Right ventricle myocardium superior (tissue), 1 donor: ENCODE measurements at places on chromosomes 12 and 14. TPM values are rescaled to one million over a fixed set of nuclear protein-coding genes. Genes with fewer than 3 reads are reported as not detected.
A peak's percentile ranks its signal among the peaks of the same experiment; 100 is the strongest.

GRCh38 chr12:19706936-19707335 is 267.6 kb downstream of the AEBP2 start:
- no peak for DNase-seq

DNA sequence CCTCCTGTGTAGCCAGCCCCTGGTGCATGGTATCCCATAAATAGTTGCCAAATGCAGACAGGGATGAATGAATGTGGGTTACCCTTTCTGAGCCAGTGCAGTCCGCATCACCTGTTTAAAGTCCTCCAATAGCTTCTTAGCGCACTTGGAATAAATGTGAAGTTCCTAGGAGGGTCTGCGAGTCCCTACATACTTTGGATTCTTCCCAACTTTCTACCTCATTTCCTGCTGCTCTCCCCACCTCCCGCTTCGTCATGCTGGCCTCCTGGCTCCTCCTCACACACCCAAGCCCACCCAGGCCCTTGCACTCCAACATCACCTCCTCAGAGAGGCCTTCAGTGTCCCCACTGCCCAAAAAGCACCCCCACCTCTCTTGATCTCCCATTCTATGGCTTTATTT is 17.7 kb downstream of the RFX4 start:
- no peak for DNase-seq

DNA sequence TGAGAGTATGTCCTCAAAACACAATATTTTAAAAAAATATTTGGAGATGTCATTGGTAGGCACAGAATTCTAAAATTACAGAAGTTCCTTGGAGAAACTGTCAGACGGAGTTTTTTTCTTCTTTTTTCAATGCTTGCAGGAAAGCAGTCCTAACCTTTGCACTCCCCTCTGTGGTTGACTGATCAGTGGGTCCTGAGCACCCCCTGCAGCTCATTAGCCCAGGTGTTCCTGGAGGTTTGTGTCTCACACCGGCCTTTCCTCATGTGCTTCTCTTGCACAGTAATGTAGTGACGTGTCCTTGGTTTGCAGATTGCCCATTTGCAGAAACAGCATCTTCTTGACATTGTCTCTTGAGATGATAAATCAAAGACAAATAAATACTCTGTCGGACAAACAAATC is 513.0 kb downstream of the TMEM121 start:
- no peak for DNase-seq

GRCh38 chr12:46354111-46354801 is 18.3 kb downstream of the SLC38A2 start:
- DNase-seq, result no peak

DNA sequence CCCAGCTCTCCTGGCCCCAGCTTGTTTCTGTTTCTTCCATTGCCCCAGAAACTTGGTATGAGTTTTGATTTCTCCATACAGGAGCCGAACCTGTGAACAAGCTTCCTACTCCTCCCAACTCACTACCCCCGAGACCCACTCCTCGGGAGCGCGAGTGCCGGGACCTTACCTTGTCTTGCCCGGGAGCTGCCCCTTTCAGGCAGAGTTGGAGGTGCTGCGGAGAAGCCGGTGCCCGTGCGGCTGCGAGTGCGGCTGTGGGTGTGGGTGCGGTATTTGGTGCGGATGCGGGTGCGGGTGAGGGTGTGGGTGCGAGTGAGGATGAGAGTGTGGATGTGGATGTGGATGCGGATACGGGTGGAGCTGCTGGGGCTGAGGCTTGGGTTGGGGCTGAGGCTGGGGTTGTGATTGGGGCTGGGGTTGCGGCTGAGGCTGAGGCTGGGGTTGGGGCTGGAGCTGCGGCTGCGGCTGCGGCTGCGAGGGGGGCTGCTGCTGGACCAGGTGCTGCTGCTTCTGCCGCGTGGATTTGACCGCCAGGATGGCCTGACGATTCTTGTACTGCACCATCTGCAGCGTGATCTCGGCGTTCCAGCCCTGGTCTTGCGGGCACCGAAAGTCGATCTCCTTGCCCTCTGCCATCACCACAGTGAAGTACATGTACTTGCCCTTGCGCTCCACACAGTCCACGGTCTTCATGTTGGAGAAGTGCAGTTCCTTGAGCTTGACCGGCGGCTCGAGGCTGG is 1.1 kb downstream of the PHLDA1 start:
- peak; percentile 55 for DNase-seq

- no peak for DNase-seq
These were observed 28.8 kb downstream of the OAS2 start for GRCh38 chr12:113007166-113007565.

GRCh38 chr12:34406228-34406995 is 384.1 kb downstream of the ALG10 start:
- DNase-seq, result peak; percentile 21

DNA sequence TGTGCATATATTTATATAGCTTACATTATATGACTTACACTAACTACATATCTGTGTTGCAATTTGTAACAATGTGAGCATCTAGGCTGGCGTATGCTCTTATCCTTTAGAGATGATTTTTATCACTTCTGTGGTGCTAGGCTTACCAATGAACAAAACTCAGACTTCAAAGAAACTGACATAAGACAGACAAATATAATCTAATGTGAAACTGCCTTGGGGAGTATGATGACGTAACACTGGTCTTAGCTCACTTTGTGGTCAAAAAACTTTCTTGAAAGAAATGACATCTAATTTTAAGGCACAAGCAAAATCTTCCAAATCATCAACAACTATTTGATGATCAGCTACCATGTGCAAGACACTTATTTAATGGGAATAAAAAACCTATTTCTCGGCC is 50.0 kb downstream of the SOX5 start:
- DNase-seq, result no peak

GRCh38 chr14:104650981-104651875 is 38.2 kb upstream of the INF2 start:
- peak; percentile 34 for DNase-seq

- DNase-seq, result no peak
These were observed 61.9 kb downstream of the CCDC92 start for GRCh38 chr12:123910761-123911193.

GRCh38 chr12:107288414-107289127 is 195.2 kb upstream of the CRY1 start:
- DNase-seq, result no peak

GRCh38 chr12:108724054-108724889 is 7.0 kb downstream of the CORO1C start:
- DNase-seq, result no peak

GRCh38 chr12:92034858-92035401 is 110.7 kb downstream of the BTG1 start:
- peak; percentile 50 for DNase-seq

GRCh38 chr12:109653890-109654289 is 59.7 kb upstream of the FAM222A start:
- DNase-seq, result no peak

DNA sequence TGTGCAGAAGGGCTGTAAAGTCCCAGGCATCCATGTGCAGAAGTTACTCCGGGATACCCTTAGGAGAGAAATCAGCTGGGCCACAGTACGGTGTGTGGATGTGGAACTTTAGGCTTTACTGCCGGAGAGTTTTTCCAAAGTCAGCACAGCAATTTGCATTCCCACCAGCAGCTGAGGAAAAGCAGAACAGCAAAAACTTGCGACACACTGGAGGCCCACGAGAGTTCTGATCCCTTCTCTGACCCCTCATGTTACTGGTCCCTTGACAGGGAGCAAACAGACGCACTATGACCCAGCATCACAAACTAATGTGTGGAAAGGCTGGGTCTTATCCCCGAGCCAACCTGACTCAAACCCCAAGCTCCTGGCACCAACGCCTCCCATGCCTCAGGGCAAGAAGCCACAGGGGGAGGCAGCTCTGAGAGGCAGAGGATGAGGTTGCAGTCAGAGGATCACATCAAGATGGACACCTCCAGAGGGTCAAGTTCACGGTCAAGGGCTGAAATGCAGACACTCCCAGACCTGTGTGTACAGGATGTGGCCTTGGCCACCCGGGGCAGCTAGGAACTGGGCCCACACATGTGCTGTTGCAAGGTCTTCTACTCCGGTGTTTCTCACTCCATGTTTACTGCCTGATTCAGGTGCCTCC is 38.6 kb downstream of the CCDC88C start:
- no peak for DNase-seq

DNA sequence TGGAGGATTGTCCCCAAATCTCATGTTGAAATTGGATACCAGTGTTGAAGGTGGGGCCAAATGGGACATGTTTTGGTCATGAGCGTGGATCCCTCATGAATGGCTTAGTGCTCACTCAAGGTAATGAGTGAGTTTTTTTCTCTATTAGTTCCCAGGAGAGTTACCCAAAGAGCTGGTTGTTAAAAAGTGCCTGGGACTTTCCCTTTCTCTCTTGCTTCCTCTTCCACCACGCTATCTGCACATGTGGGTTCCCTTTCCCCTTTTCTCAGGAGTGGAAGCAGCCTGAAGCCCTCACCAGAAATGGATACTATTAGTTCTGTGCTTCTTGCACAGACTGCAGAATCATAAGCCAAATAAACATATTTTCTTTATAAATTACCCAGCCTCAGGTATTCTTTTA is 465.4 kb downstream of the FSCB start:
- no peak for DNase-seq

DNA sequence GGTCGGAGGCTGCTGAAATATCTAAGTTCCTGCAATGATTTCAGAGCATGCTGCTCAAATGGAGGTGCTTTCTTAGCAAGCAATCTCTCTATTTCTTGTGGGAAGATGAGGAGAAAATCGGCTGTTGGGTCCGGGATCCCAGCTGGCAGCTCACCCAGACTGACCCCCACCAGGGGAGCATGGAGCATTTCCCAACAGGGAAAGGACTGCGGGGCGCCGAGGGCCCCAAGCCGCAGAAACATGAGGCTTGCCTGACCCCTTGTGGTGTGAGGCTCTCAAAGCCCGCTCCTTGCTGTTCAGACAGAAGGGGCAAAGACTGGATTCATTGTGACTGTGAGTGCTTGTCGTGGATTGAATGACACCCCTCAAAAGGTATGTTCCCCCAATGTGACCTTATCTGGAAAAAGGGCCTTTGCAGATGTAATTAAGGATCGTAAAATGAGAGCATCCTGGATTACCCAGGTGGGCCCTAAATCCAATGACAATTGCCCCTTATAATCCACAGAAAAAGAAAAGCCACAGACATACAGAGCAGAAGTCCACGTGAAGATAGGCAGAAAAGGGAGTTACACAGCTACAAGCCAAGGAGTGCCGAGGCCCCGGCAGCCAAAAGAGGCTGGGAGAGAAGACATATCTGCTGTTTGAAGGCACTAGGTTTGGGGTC is 116.3 kb upstream of the VASH1 start:
- no peak for DNase-seq

DNA sequence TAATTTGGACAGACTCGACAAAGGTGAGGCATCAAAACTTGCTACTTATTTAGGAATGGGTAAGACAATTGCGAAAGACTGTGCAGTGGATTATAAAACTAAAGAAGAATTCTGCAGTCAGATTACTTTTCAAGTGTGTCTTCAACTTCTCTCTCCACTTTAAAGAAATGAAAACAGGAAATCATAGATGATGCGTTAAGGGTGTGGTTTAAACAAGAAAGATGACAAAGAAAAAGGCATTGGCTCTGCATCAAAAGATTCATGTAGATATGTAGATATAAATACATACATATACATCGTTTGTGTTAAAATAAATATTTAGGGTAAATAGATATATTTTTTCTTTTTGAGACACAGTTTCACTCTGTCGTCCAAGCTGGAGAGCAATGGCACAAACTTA is 74.6 kb upstream of the PARP11 start:
- DNase-seq, result no peak

GRCh38 chr14:78673845-78674244 is 503.7 kb downstream of the NRXN3 start:
- no peak for DNase-seq

DNA sequence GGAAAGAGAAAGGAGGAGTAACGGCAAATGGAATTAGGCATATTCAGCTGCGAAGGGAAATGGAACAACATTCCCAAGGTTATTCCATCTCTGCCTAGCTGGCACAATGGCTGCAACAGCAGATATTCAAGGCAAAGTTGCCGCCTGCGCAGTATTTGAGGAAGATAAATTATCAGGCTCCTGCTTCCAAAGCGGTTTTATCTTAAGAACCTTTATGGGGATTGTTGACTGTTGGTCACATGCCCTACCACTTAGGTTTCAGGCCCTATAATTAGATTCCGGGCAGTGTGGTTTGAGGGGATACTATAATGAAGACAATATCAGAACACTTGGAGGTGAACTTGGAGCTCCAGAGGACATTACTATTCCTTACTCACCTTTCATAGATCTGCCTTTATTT is 99.7 kb downstream of the FGD4 start:
- DNase-seq, result no peak

GRCh38 chr12:66269142-66269541 is 33.2 kb upstream of the HELB start:
- DNase-seq, result no peak

DNA sequence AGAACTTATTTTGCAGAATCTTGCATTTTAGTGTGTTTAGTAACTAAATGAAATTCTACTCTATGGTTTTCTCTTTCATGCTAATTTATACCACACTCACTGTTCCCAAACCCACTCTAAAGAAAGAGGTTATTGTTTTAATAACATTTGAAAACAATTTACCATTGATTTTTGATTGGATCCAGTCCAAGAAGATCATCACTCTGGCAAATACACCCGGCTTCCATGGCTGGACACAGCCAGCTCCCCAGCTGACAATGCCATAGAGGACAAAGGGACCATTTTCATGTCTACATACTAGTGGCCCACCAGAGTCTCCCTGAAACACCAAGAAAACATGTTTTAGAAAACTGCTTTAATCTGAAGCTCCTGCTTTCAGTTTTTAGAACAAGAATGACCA is 42.4 kb downstream of the OVCH1 start:
- DNase-seq, result no peak

DNA sequence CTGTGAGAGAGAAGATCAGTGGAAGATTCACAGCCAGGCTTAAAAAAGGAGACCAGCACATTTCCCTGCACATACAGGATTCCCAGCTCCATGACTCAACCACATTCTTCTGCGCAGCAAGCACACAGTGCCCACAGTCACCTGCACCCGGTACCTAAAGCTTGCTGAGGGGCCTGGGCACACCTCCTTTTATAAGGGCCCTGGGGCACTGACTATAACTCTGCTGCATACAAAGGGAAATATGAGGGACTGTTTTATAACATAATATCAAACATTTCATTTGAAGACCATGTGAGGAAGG is 322.9 kb downstream of the DAD1 start:
- no peak for DNase-seq

DNA sequence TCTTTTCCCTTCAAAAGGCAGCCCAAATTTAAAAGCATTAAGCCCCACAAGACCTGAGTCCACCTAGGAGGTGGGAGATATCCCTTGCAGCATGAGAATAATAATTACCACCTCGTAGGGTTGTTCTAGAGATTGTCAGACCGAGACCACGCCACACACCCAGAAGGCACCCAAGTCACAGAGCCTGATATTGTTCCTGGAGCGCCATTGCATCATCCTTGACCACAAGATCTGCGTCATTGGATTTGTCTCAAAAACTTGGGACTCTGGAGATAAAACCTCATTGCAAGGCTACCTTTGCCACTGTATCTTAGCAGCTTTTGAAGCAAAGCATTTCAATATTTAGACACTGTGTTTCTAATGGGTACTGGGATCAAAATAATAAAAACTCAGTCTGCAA is 29.4 kb upstream of the PPP2R5C start:
- no peak for DNase-seq

Gene FAM90A1
- not detected for total RNA-seq

Gene VRTN
- total RNA-seq, result not detected

Gene KRT77
- not detected for total RNA-seq

Gene MYH6
- 4,934 TPM for total RNA-seq

Gene FOXA1
- total RNA-seq, result not detected

Gene KRT85
- total RNA-seq, result not detected

Gene RGS6
- total RNA-seq, result 26.1 TPM

Gene TSPAN19
- 0.27 TPM for total RNA-seq

Gene GPATCH2L
- 20.4 TPM for total RNA-seq

Gene MMP17
- total RNA-seq, result 1.3 TPM
